Ascending aorta (tissue), 2 donors: ENCODE measurements at places on chromosomes 7 and 10. TPM values are rescaled to one million over a fixed set of nuclear protein-coding genes. Genes with fewer than 3 reads are reported as not detected.

CYP26C1 gene
- total RNA-seq = not detected

MMD2 gene
- total RNA-seq = not detected

DOCK1 gene
- total RNA-seq = 25.8 TPM

NPSR1 gene
- total RNA-seq = not detected

CPEB3 gene
- 2.8 TPM for total RNA-seq

COL26A1 gene
- total RNA-seq = not detected

NPY4R2 gene
- total RNA-seq = not detected

ADRA2A gene
- 23.5 TPM for total RNA-seq

OR6V1 gene
- total RNA-seq = not detected

SLC26A3 gene
- 0.11 TPM for total RNA-seq

GPR85 gene
- total RNA-seq = not detected

AGAP9 gene
- 8.7 TPM for total RNA-seq

CXCL12 gene
- total RNA-seq = 288 TPM

AQP1 gene
- total RNA-seq = 2,113 TPM

MRM2 gene
- 6.7 TPM for total RNA-seq

ITPRID1 gene
- total RNA-seq = not detected

CACNB2 gene
- total RNA-seq = 0.96 TPM

CALHM2 gene
- 124 TPM for total RNA-seq

GIMAP7 gene
- total RNA-seq = 9.4 TPM

AEBP1 gene
- total RNA-seq = 1,349 TPM

ZNF467 gene
- total RNA-seq = 42.3 TPM

ERVW-1 gene
- not detected for total RNA-seq

SEMA3E gene
- 4.3 TPM for total RNA-seq

CELF2 gene
- 26.6 TPM for total RNA-seq

SPDYE5 gene
- total RNA-seq = not detected

OPN4 gene
- not detected for total RNA-seq

LIPF gene
- total RNA-seq = 7.1 TPM

GDF10 gene
- 1.2 TPM for total RNA-seq

PRPS1L1 gene
- not detected for total RNA-seq

ATOH7 gene
- not detected for total RNA-seq
